Thoracic aorta (tissue), 2 donors: ENCODE measurements at places on chromosomes 1 and 21.

- DNase-seq, result no peak
These were observed at the start of gene PRRX1 for GRCh38 chr1:170664093-170664827. PRRX1 (plus strand) TSS chr1:170664131; CDS start chr1:170664219, 88 bp downstream.

- no peak for DNase-seq
These were observed 77.9 kb downstream of the LAMC1 start for GRCh38 chr1:183101081-183101480.

DNA sequence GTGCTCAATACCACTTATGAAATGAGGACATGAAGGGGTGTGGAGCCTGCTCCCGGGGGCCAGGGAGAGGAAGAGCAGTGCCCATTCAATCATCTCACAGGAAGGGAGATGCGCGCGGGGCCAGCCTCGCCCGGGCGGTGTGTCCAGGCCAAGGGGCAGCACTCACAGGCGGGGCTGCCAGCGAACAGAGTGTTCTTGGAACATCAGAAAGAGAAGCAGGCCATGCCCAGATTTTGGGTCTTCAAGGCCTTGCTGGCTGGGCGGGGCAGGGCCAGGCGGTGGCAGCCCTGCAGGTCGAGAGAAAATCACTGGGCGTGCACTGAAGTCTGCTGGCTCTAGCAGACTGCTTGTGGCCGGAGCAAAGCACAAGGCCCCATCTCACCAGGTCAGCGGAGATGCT, 168.6 kb downstream of the PRDM16 start:
- no peak for DNase-seq

- no peak for DNase-seq
These were observed 91.5 kb upstream of the LBR start for GRCh38 chr1:225519166-225519863.

DNA sequence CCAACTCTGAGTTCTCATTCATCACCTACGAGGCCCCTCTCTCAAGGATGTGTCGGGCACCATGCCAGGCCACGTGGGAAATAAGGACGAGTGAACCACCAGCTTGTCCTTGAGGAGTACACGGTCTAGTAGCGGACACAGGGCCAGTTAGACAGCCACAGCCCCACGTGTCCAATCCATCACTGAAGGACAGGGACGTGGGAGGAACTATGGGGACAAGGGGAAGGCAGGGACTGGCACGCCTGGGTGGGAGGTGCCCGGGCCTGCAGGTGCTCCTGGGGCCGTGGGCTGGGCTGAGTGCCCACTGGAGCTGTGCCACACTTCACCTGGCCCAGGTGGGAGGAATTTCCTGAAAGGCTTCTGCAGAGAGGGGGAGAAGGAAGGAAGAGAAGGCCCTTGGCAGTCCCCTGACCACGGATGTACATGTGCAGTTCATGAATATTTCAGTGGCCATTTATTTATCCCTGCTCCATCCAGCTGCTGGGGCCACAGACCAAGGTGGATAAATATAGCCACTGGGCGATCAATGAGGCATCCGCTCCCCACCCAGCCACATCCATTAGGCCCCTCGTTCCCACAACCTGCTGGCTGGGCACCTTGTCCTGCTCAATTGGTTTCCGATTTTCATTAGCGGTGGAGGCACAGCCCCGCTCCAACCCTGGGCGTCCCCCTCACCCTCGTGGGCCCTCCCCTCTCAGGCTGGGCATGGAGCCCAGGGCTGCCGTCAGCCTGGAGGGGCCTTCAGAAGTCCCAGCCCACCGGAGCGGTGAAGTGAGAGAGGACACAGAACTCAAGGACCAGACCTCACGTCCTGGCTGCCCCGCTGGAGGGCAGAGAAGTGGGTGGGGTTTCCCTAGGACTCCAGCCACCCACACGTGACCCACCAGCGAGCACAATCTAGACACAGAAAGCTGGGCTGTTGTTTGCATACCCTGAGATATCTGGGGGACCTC, 59.5 kb downstream of the CASZ1 start:
- DNase-seq, result no peak

DNA sequence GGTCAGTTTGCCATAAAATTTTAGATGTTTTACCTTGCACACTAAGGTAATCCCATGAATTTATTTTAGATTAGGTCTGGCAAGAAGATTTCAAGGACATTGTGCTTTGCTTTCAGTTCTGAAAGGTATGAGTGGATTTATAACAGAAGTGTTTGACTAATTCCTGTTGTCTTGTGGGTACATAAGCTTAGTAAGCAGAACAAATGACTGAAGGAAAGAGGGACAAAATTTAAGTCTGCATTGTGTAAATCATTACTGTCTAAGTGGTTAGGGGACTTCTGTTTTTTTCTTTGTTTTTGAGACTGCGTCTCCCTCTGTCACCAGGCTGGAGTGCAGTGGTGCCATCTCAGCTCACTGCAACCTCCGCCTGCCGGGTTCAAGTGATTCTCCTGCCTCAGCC, 60.1 kb downstream of the PKN2 start:
- DNase-seq, result no peak

DNA sequence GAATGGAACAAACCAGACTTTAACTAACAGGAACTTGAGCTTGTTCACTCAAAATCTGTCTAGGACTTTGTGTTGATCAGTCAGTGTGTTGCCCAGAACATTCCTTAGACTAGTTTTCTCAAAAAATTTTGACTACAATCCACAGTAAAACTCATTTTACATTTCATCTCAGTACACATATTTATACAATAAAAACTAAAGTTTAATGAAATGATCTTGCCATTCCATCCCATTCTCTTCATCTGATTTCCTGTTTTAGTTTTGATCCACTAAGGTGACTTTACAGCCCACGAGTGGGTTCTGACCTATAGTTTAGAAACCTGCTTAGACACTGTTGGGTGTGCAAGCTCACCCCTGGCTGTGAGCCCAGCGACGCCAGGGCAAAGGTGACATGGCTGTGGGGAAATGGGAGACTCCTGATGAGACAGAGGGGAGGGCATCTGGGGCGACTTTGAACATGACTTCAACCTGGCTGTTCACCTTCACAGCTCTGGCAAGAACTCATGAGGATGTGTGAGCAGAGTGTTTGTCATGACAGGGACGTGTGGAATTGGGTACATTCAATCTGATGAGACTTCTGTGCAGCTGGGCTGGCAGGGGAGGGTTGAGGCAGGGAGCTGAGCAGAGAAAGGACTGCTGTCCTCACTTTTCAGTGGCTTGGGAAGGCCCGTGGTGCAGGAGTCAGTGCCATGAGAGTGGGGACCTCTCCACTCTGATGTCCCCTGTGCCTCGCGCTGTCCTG, 40.6 kb downstream of the LHX4 start:
- no peak for DNase-seq

DNA sequence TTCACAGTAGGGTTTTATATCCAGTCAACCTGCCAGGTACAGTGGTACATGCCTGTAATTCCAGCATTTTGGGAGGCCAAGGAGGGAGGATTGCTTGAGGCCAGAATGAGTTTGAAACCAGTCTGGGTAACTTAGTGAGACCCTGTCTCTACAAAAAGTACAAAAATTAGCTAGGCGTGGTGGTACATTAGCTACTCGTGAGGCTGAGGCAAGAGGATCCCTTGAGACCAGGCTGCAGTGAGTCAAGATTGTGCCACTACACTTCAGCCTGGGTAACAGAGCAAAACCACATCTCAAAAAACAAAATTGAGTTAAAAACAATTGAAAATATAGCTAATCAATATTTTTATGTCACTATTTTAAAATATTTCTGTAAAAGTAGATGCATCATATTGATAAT, 33.2 kb downstream of the DDI2 start:
- DNase-seq, result no peak

- no peak for DNase-seq
These were observed 72.7 kb downstream of the CAPZB start for GRCh38 chr1:19412654-19413053.

DNA sequence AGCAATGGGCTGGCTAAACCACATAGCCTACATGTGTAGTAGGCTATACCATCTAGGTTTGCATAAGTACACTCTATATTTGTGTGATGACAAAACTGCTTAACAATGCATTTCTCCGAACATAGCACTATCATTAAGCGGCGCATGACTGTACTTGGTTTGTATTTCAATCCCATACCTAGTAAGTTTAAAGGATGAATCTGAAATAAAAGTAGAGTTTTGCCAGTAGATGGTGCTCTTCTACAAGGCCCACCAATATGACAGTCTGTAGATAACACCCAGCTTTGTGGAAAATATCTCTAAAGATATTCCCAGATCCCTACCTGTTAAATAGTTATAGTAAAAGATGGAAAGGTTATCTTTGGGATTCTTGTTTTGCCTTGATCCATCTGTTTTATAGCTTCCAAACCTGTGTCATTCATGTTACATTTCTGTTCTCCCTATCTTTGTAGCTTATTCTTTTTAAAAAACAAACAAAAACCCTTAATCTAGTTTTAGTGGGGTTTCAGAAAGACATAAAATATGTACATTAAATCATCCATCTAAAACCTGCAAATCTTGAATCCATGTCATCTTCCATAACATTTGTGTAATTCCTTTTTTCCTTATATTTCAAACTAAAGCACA, 33.9 kb upstream of the ASPM start:
- no peak for DNase-seq

- no peak for DNase-seq
These were observed 17.4 kb upstream of the CD1D start for GRCh38 chr1:158163000-158163947.

GRCh38 chr1:147618077-147618569, 52.2 kb downstream of the ACP6 start:
- DNase-seq, result no peak

- DNase-seq, result no peak
These were observed 153.4 kb downstream of the PBX1 start for GRCh38 chr1:164712131-164713036.

- no peak for DNase-seq
These were observed 575.5 kb downstream of the PTPRU start for GRCh38 chr1:29811727-29812407.

DNA sequence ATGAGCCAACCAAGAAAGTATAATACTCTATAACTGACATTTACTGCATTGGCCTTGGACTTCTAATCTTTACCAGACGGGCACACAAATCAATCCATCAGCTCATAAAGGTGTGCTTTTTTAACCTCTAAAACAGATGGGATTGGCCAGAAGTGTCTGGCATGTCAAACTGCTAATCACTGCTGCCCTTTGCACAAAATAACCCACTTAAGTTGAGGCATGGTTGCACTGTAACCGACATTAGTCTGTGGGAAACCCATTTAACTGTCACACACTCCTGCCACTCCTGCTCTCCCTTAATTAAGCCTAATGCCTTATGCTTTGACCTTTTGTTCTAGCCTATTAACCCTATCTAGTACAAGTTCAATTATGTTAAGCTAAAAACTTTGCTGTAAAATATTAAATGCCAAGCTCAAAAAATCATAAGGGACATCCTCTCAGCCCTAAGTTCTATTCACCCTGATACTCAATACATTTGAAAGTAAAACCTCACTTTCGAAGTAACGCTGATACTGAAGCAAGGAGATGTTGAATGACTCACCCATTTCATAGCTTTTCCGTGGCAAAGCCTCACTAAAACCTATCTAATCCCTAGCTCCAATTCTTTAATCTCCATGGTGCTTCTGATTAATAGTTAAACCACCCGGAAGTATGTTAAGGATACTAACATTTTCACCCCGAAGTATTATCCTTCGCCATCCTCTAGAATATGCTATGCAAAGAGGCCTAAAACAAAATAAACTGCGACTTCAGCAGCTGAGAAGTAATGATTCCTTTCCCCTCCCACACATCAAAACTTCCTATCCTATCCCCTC, 12.9 kb downstream of the NRIP1 start:
- no peak for DNase-seq

- DNase-seq, result no peak
These were observed 209.2 kb downstream of the ZNF326 start for GRCh38 chr1:90204023-90204590.

DNA sequence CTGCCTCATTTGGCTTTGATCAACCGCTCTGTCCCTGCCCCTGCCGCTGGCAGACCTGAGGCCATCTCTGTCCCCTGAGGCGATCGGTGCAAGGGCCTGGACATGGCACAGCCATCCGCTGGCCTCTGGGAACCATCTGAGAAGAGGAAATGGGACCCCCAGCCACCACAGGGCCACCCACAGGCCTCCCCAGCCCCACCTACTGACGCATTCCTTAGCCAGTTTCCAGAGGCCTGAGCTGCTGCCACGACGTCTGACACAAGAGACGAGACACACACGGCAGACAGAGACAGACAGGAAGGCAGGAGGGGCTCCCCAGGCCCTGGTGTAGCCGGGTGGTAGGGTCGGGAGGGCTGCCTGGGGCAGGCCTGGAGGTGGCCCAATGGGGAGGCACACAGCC, 37.3 kb upstream of the EDN2 start:
- no peak for DNase-seq

DNA sequence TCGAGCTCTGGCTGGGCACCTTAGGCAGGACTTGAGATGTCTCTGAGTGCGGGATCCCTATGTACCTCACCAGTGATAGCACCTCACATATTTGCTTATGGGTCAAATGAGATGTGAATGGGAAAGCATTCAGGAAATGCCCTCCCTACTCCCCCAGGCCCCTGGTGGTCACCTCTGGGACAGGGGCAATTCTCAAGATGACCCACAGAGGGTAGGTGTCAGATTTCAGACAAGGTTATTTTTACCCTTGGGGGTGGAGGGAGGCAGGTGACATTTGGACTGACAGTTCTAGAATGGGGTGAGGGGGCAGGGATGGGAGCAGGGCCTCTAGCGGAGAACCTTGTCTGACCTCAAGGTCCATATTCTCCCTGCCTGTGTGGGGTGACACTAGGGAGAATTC, 27.1 kb downstream of the ACOT11 start:
- DNase-seq, result no peak

GRCh38 chr1:19835578-19835977, 20.5 kb upstream of the RNF186 start:
- DNase-seq, result no peak

- no peak for DNase-seq
These were observed 363.5 kb downstream of the KCNH1 start for GRCh38 chr1:210770396-210770984.

GRCh38 chr1:198519639-198520501, 20.6 kb downstream of the ATP6V1G3 start:
- no peak for DNase-seq

GRCh38 chr1:226688056-226688748, 50.9 kb downstream of the ITPKB start:
- DNase-seq, result no peak

- DNase-seq, result no peak
These were observed 224.0 kb upstream of the SNX7 start for GRCh38 chr1:98437540-98437939.

DNA sequence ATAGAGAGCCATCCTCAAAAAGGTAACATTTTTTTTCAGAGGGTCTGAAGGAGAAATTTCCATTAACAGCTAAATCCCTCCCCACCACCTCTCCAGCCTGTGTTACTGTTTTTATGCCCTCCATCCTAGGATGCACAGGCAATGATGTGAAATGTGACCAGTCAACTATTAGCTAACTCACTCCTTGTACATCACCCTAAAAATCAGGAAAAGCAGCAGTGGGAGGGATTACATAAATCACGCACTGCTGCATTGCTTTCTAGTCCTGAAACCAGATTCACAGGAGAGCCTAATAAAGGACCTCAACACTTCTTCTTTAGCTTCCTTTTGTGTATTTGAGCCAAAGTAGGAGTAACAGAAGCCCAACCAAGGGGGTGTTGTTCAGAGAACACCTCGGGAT, 66.3 kb downstream of the LMO4 start:
- DNase-seq, result no peak
